Neural crest cell (in vitro differentiated cells): ENCODE measurements at places on chromosomes 4 and X.

DNA sequence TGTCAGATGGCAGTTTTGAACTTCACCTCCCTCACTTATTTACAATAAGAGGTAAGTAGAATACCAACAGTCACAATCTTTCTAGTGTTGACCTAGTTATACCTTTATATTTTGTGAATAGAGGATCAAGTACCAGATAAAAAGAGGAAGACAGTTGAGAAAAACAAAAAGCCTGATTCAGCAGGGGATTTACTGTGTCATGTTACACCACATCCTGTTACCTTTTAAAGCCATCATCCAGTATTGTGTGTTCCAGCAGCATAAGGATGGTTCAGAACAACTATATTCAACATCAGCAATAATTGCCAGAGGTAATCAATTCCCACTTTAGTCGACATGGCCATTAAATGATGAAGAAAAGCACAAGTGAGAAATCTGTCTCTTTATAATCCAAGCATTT is 21.3 kb upstream of the CXCL6 start:
- no peaks in the 10 kb centered on the region for H3K36me3 ChIP-seq
- peaks cover 3% of the 10 kb centered on the region for H3K4me1 ChIP-seq
- no peak for DNase-seq
- H3K27ac ChIP-seq = no peak overlapping the region
- no peaks in the 10 kb centered on the region for H3K27me3 ChIP-seq

GRCh38 chr4:36004204-36004851 is 240.0 kb downstream of the ARAP2 start:
- no peaks in the 10 kb centered on the region for H3K27me3 ChIP-seq
- H3K27ac ChIP-seq = no peak overlapping the region
- no peaks in the 10 kb centered on the region for H3K4me1 ChIP-seq
- no peak overlapping the region for H3K4me3 ChIP-seq

DNA sequence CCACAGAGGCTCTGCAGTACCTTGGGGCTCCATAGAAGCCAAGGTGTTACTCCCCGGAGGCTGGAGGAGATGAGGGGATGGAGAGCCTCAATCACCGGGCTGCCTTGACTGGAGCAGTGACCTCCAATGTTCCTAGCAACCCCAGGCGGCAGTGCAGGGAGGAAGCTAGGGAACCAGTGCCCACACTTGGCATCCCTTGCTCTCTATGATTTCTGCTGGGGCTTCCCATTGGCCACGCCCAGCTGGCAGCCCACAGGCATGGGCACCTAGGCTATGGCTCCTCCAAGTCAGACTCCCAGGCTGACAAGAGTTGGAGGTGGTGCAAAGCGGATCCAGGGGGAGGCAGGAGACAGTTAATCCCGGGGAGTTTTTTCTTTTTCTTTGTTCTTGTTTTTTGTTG is 229.7 kb downstream of the EVC2 start:
- no peak overlapping the region for H3K27ac ChIP-seq
- H3K36me3 ChIP-seq = peaks cover 6% of the 10 kb centered on the region
- no peak for DNase-seq
- H3K4me3 ChIP-seq = no peak overlapping the region

GRCh38 chr4:157803421-157803820 is 369.4 kb downstream of the GASK1B start:
- H3K4me3 ChIP-seq = no peak overlapping the region
- H3K27ac ChIP-seq = peak overlapping the region; percentile 5
- no peaks in the 10 kb centered on the region for H3K36me3 ChIP-seq
